ENCODE measurements at places on chromosomes 5 and 9. TPM values are rescaled to one million over a fixed set of nuclear protein-coding genes. Genes with fewer than 3 reads are reported as not detected.

DNA sequence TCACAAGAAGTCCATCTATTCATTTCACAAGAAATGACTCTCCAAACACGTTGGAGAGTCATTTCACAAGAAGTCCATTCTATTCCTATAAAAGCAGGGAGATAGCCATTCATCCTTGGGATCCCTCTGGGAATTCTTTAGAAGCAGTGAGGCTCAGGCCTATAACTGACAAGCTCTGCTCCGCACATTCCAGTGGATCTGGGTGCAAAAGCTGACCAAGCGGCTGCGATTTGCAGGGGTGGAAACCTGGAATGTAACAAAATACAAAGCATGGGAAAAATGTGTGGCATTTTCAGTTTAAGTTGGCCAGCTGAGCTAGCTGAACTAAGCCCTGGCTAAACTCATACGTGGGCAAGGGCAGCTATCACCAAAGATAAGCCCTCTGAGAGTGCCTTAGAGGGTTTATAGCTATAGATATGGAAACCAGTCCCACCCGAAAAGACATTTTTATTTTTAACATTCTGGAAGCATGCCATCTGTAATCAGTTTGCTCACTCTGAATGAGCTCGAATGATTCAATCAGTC lies 8.7 kb downstream of the TAS2R1 start:
- H3K27ac ChIP-seq = peak overlapping the region; percentile 26
- H3K36me3 ChIP-seq = no peaks in the 10 kb centered on the region
- H3K4me1 ChIP-seq = peaks cover 14% of the 10 kb centered on the region
- no peaks in the 10 kb centered on the region for H3K27me3 ChIP-seq
- no peak for DNase-seq

- no peak overlapping the region for H3K4me3 ChIP-seq
- H3K27me3 ChIP-seq = no peaks in the 10 kb centered on the region
- peaks cover 50% of the 10 kb centered on the region for H3K36me3 ChIP-seq
- peak; percentile 8 for DNase-seq
These were observed 14.4 kb downstream of the CARD19 start for GRCh38 chr9:93110311-93110855.

GRCh38 chr9:98043915-98044314 lies 12.6 kb upstream of the NANS start:
- DNase-seq = peak; percentile 48
- H3K27me3 ChIP-seq = no peaks in the 10 kb centered on the region
- no peak overlapping the region for H3K27ac ChIP-seq
- H3K4me1 ChIP-seq = no peaks in the 10 kb centered on the region

CER1 gene
- not detected for total RNA-seq

DNA sequence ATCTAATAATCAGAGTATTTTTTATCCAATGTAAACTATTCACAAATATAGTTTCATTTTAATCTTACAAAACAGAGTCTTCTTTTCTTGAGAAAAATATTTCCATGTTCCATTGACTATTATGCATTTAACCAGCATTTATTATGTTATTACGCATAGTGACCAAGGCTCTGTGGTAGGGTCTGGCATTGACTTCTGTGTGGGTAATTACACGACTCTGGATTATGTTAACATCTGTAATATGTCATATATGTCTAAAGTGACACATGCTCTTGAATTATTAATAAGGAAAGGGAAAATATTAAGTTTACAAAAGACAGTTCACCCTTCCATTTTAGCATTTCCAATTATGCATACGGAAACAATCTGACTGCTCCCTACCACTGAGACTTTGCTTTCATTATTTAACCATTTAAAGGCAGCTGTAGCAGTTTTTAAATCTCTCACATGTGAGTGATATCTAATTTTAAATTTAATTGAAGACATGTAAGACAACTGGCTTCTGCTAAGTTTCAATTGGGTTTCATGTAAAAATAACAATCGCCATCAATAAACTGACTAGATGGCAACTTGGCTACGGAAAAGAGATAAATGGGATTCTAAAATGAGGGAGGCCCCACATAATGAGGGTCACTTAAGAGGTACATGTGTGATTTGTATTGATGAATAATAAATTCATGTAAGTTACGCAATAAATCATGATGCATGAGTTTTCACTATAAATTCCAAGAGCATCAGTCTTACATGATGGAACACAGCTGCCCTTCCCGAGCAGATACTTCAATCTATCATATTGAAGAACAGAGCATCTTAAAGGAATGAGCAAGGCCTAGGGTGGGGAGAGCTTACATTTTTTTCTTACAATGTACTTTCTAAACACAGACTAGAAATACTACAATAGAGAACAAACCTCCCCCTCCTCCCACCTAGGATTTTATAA lies 1056.8 kb downstream of the MAT2B start:
- no peaks in the 10 kb centered on the region for H3K27me3 ChIP-seq
- no peak for DNase-seq
- no peaks in the 10 kb centered on the region for H3K4me1 ChIP-seq
- H3K4me3 ChIP-seq = no peak overlapping the region
- no peak overlapping the region for H3K27ac ChIP-seq

- H3K4me3 ChIP-seq = no peak overlapping the region
- H3K36me3 ChIP-seq = no peaks in the 10 kb centered on the region
- H3K27me3 ChIP-seq = no peaks in the 10 kb centered on the region
- DNase-seq = no peak
- no peak overlapping the region for H3K27ac ChIP-seq
- no peaks in the 10 kb centered on the region for H3K4me1 ChIP-seq
These were observed 430.1 kb upstream of the WWC1 start for GRCh38 chr5:167861129-167861927.

GRCh38 chr5:69312459-69313160 lies 20.0 kb downstream of the CCDC125 start:
- H3K4me3 ChIP-seq = no peak overlapping the region
- H3K27me3 ChIP-seq = no peaks in the 10 kb centered on the region
- H3K27ac ChIP-seq = no peak overlapping the region
- no peak for DNase-seq
- peaks cover 29% of the 10 kb centered on the region for H3K36me3 ChIP-seq

- no peak for DNase-seq
- H3K27ac ChIP-seq = no peak overlapping the region
- H3K4me3 ChIP-seq = no peak overlapping the region
- no peaks in the 10 kb centered on the region for H3K4me1 ChIP-seq
These were observed 10.8 kb upstream of the PRRC2B start for GRCh38 chr9:131382850-131383729.

DNA sequence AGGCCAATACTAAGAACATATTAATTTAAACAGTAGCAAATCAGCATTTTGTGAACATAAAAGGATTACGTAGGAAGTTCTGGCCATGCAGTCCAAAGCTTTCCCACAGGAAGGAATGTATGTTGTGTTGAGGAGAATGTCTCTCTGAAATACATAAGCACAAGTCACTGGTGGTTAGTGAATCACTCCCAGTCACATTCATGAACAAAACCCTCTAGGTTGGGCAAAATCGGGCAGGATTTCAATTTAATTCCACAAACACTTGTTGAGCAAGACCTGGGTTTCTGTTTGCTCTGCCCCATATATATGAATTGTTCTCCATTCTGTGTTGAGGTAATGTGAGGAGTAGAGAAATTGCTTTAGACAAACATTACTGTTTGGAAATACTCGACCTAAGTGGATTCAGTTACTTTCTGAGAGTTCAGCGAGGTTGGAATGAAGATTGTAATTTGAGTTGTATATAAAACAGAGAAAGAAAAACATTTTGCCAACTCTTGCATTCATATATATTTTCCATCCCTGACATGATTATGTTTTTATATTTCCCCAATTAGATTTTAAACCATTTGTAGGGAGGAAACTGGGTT lies 127.6 kb upstream of the RPS23 start:
- H3K4me1 ChIP-seq = no peaks in the 10 kb centered on the region
- no peak for DNase-seq
- no peaks in the 10 kb centered on the region for H3K36me3 ChIP-seq

- no peaks in the 10 kb centered on the region for H3K27me3 ChIP-seq
- no peak overlapping the region for H3K4me3 ChIP-seq
- H3K4me1 ChIP-seq = no peaks in the 10 kb centered on the region
- no peak overlapping the region for H3K27ac ChIP-seq
These were observed 93.6 kb downstream of the ROR2 start for GRCh38 chr9:91856419-91856818.

DNA sequence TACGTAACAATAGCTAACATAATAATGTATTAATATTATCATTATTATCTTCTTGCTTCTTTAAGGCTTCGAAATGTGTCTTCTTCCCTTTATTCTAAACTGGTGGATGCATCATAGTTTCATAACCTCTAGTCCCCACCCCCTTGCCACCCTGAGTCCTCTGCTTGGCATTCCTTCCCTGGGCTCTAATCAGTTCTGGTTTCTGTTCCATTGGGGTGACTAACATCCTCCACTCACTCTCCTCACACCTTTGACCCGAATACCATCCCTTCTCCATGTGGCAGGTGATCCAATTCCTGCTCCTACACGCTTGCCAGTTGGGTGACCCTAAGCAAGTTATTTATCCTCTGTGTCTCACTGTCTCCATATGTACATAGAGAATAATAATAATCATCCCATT lies 286.1 kb downstream of the TRPM3 start:
- no peaks in the 10 kb centered on the region for H3K4me1 ChIP-seq
- no peaks in the 10 kb centered on the region for H3K36me3 ChIP-seq
- no peak overlapping the region for H3K4me3 ChIP-seq

DNA sequence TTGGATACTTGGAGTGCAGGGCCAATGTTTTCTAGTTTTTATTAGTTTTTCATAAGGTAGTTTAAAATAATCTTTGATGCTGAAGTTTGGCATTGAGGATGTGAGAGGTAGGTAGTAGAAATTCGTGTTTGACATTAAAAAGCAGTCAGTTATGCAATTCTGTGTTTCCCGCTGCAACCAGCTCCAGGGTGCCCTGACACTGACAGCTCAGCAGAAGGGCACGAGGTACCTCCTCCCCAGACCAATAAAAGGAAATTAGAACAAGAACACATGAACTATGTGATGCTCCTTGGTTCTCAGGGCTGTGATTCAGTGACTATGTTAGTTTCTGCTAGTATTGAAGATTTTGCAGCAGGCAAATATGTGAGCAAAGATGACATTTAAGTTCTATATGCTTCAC lies 40.2 kb downstream of the NSUN2 start:
- no peak overlapping the region for H3K27ac ChIP-seq
- H3K27me3 ChIP-seq = no peaks in the 10 kb centered on the region
- H3K4me1 ChIP-seq = no peaks in the 10 kb centered on the region
- H3K4me3 ChIP-seq = no peak overlapping the region

DNA sequence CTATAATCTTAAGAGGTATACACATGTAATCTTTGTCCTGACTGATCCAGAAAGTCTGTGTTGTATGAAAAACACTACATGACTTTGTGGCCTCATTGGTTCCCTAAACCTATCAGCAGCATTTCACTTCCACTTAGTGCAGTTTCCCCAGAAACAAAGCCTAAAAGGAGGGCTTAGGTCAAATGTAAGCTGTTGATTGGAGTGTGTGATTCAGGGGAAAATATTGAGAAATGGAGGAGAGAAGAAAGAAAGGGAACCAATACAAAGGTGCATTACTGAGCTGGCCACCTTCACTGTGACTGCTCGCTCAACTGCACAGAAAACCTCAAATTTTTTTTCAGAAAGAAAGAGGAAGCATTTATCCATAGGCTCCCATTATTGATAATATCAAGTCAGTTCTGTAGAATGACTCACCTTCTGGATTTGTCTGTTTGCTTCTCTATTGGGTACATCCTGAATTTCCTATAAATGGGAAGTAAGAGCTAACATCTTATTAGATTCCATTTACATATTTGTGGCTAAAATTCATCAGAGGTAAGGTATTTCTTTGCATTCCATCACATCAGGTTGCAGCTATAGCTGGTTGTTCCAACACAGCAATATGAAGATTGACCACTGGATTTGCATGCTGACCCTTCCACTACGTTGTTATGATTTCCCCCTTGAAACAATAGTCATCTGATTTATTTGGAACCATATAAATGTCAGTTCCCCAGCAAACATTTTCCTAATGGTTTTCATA lies 10.3 kb upstream of the FST start:
- H3K27me3 ChIP-seq = no peaks in the 10 kb centered on the region
- no peaks in the 10 kb centered on the region for H3K4me1 ChIP-seq
- no peaks in the 10 kb centered on the region for H3K36me3 ChIP-seq
- H3K4me3 ChIP-seq = no peak overlapping the region

DNA sequence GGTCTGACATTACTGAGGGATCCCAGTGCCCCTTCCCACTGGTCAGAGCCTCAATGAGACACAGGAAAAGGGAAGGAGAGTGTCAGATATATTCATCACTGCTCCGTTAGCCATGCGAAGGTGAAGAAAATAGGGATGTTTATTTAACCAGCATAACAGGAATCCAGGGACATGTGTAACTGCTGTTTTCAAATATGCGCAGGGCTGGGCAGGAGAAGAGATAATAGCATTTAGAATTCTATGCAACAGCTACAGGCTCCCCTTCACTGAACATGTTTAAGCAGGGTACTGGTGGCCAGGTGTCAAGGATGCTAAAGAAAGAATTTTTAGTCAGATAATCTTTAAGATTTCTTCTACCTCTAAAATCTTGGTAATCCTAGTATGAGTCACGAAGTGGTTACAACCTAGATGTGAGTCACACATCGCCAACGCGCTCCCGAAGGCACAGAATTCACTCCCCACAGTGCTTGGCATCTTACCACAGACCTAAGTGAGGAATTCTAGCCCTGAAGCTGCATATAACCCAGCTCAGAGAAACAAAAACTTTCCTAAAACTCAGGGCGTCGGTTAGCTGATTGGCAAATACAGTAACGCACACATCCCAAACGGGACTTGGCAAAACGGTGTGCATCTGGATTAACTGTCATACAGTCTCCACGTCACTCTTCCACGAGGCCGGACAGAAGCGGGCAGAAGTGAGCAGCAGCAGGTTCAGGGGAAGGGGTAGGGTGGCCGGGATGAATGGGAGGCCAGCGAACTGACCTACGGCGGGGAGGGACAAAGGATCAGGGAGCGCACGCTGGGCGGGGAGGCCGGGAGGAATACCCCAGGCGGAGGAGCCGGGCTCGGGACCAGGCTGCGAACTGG lies 1.1 kb downstream of the CTNNAL1 start:
- H3K4me3 ChIP-seq = peak overlapping the region; percentile 87
- DNase-seq = peak; percentile 88
- no peaks in the 10 kb centered on the region for H3K36me3 ChIP-seq
- peak overlapping the region; percentile 94 for H3K27ac ChIP-seq

SPOCK1 gene
- total RNA-seq = 81.2 TPM

GRCh38 chr9:118630931-118631595 lies 738.2 kb downstream of the BRINP1 start:
- H3K36me3 ChIP-seq = no peaks in the 10 kb centered on the region
- no peak overlapping the region for H3K4me3 ChIP-seq

- H3K4me1 ChIP-seq = no peaks in the 10 kb centered on the region
- peaks cover 11% of the 10 kb centered on the region for H3K36me3 ChIP-seq
- H3K27ac ChIP-seq = no peak overlapping the region
- no peak overlapping the region for H3K4me3 ChIP-seq
These were observed 35.0 kb downstream of the AOPEP start for GRCh38 chr9:94761481-94761880.

DNA sequence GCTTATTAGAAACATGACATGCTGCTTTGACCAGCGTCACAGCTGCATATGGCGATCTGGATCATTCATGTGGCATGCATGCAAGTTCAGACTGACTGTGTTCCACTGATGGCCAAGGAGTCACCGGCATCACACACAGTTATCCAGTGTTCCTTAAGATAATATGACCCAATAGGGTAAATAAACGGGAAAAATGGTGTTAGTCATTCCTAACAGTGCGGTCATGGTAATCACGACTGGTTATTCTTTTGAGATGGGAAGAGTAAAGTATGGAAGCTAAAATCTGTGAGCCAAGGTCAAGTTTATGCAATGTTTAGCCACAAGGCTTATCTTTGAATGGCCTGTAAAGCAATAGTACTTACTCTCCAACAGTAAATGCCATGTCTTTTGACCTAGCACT lies 29.3 kb upstream of the LVRN start:
- no peaks in the 10 kb centered on the region for H3K36me3 ChIP-seq
- no peak overlapping the region for H3K4me3 ChIP-seq
- H3K27ac ChIP-seq = no peak overlapping the region
- DNase-seq = no peak
- H3K27me3 ChIP-seq = no peaks in the 10 kb centered on the region
- H3K4me1 ChIP-seq = no peaks in the 10 kb centered on the region
